ENCODE measurements at places on chromosomes 7 and 10. TPM values are rescaled to one million over a fixed set of nuclear protein-coding genes. Genes with fewer than 3 reads are reported as not detected.
A peak's percentile ranks its signal among the peaks of the same experiment; 100 is the strongest.

The SDK1 gene
- 0.79 TPM for total RNA-seq

The MRC1 gene
- total RNA-seq, result 148 TPM

The CPA1 gene
- total RNA-seq, result not detected

The PTF1A gene
- not detected for total RNA-seq

The PTPRN2 gene
- total RNA-seq, result 4.6 TPM

The CCDC6 gene
- 12.7 TPM for total RNA-seq

The PNLIPRP1 gene
- total RNA-seq, result not detected

The CUZD1 gene
- total RNA-seq, result 0.20 TPM

DNA sequence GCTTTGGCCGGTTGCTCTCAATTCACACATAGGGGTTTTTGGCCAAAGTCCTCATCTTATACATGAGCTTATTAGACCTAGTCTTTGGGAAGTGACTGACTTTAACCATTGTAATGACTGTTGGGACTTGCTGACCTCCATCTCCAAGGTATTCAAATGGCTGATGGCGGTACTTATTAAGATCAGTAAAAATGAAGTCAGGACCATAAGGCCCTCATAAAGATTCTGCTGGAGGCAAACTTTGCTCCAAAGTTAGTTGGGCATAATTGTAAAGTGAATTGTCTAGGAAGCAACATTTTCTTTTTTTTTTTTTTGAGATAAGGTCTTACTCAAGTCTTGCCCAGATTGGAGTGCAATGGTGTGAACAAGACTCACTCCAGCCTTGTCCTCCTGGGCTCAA is 76.3 kb upstream of the MKLN1 start:
- DNase-seq, result no peak

DNA sequence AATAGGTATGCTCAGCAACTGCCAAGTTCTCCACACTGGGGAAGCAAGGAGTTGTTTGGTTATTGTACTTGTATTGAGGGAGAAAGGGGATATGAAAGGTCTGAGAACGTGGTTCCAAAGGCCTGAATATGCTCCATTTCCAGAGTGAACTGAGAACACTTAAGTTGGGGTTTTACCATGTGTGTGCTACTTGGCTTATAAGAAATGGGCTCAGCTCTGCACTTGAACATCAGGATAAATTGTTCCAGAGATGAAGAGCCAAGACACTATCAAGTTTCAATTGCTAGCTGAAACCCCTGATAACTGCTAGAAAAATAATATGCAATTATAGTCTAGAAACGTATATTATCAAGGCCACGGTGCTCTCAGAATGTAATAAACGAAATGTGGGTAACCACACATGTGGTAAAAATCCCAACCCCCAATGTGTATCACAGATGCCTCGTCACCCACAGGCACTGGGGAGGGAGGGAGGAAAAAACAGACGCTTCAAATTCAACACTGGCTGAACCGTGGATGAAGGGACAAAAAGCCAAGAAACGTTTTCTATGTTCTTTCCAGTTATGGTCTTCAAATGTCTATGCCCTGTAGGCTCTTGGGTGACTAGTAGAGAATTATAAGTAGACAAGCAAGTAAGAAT is 16.3 kb downstream of the ELMO1 start:
- DNase-seq, result no peak

- DNase-seq, result peak; percentile 40
These were observed 3.3 kb downstream of the AVPI1 start for GRCh38 chr10:97683556-97684367.

GRCh38 chr10:95266674-95267095 is 24.1 kb downstream of the PDLIM1 start:
- peak; percentile 83 for DNase-seq

DNA sequence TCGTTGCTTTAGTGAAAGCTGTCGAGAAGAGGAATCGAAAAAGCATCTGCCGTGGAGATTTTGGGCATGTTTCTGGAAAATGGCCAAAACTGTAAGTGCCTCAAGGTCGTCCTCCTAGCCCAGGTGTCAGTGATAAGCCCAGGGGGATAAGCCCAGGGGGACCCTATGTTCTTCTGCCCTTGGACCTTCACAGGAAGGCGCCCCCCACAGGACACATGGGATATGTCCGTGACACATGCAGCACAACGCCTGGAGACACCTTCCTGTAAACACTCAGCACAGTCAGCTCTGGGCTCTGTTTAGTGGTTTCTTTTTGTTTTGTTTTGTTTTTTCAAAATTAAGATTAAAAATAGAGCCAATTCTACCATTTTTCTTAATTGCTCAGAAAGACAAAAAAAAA is 272.7 kb downstream of the KLF6 start:
- no peak for DNase-seq

GRCh38 chr7:131970602-131971001 is 414.2 kb upstream of the PODXL start:
- peak; percentile 34 for DNase-seq

DNA sequence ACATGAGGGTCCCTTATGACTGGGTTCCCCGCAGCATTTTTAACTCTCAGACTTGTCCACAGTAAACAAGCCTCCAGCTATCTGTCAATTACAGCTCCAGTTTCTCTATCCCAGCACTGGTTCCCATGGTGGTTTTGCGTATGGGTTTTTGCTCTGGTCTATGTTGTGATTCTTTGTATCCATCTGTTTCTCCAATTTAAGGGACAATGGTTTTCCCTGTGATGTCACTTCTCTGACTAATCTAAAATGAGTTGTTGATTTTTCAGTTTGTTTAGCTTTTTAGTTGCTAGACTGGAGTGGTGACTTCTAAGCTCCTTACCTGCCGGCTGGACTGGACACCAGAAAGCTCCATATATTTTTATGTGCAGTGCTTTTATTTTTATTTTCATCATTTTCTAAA is 303.7 kb downstream of the INHBA start:
- DNase-seq, result no peak

DNA sequence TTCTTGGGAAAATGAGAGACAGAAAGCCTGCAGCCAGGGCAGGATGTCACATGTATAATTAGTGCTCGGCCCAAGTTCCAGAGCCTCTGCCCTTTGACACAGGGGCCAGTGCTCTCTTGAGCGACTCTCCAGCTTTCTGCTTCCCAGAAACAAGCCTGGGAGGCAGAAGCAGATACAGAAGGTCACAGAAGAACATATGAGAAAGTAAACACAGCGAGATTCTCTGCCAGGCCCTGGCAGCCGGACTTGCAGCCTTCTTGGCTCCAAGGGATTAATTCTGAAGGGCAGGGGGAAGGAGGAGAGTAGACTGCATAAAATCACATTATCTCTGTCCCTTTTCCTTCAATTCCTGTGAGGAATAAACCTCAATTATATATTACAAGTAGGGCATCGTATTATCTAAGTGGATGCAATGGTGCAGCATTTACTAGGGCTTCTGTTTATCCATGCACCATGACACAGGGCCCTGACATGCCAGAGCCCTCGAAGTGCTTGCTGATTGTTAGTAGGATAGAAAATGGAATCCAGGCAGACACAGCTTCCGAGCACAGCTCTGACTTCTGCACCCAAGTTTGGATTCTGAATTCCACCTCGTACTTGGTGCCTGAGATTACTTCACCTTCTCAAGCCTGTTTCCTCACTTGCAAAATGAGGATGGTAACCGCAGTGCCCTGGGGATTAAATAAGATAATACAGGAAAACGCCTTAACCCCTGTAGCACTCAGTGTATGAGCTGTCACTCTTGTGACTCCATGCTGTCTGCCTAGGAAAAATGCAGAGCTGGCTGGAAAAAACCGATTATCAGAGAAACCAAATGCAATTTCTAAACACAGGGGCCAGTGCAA is 536.5 kb downstream of the TNS3 start:
- DNase-seq, result no peak

DNA sequence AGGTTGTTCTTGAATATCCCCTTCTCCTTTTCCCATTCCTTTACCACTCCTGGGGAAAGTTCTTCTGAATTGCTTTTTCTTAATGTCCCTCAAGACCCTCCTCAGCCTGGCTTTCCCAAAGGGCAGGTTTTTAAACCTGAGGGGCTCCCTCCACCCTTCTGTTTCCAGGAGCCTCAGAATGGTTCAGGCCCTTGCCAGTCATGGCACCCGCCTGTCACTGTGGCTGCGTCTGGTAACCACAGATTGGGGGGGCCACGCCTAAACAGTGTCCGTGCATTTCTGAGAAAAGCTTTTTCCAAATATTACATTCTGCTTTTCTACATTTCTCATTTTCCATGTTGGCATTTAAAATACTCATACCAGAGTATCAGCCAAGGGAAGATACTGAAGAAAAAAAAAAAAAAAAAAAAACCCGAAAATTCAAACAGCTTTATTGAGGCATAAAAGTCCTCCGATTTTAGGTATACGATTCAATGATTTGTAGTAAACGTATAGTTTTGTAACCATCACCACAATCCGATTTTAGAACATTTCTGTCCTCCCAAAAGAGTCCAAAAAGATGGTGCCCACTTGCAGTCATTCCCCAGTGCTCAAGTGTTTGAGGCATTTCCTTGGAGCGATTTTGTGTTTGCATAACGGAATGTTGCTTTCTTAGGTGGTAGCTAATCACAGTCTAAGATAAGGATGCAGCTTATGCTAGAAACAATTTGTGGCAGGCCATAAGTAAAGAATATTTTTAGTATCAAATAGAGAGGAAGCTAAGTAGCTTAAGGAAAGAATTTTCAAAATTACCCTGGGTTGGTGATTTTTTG is 22.1 kb downstream of the HKDC1 start:
- no peak for DNase-seq

- DNase-seq, result peak; percentile 73
These were observed 29.3 kb upstream of the CCL24 start for GRCh38 chr7:75842836-75843446.

- DNase-seq, result no peak
These were observed 11.3 kb upstream of the PNPLA8 start for GRCh38 chr7:108537229-108537628.

DNA sequence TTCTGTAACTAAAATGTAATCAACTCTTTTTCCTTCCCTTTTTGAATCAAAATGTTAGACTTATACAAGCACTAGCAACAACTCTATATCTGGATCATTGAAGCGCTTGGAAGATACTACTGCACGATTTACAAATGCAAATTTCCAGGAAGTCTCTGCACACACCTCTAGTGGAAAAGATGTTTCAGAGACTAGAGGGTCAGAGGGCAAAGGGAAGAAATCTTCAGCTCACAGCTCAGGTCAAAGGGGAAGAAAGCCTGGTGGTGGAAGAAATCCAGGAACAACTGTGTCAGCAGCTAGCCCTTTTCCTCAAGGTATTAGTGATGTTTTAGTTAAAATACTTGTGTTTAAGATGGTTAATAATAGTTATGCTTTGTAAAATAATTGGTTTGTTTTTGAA is 136.4 kb downstream of the MLLT10 start:
- DNase-seq, result no peak

GRCh38 chr10:78286186-78286585 is 252.5 kb downstream of the RPS24 start:
- no peak for DNase-seq

DNA sequence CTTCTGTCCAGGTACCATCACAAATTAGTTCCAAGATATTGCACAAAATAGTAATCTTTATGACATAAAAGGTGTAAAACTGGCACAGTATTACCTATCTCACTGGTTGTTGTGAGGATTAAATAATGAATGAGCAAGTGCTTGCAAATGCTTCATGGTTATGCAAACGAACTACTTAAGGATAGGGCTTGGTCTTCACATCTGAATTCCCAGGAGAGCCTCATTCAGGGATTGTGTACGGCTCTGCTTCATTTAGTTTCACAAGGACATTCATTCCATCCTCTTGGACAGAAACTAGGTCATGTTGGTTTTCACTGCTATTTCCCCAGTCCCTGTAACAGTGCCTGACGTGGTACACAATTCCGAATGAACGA is 12.1 kb downstream of the ABCA13 start:
- no peak for DNase-seq
